ENCODE measurements at places on chromosomes 3 and 15.
A peak's percentile ranks its signal among the peaks of the same experiment; 100 is the strongest.

GRCh38 chr3:194577986-194578905 lies 55.0 kb downstream of the TMEM44 start:
- DNase-seq: no peak

- no peak for DNase-seq
Observed at GRCh38 chr3:29099775-29100174, 181.1 kb upstream of the RBMS3 start.

DNA sequence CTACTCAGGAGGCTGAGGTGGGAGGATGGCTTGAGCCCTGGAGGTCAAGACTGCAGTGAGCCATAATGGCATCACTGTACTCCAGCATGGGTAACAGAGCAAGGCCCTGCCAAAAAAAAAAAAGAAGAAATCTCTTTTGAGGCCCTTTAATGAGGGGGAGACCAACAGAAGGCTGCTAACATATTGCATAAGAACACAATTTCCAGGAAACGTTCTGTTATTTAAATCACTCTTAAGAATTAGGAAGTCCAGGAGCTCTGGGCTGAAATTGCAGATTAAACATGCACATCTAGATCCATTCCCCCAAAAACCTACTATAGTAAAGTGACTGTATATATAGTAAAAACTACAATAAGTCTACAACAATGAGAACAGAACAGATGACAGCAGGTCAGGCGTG lies 16.1 kb upstream of the BLM start:
- DNase-seq: no peak

GRCh38 chr3:133862161-133862560 lies 33.5 kb downstream of the RAB6B start:
- DNase-seq: no peak

DNA sequence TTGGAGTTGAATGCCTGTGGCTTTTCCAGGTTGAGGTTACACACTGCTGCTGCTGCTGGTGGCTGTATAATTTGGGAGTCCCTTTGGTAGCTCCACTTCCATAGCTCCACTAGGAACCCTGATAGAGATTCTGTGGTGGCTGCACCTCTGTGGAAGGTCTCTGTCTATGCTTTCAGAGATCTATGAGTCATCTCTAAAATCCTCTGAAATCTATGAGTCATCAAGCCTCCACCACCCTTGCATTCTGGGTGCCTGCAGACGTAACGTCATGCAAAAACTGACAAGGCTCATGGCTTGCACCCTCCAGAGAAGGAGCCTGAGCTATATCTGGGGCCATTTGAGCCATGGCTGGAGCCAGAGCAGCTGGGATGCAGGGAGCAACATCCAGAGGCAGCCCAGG lies 1037.0 kb upstream of the CFAP20DC start:
- DNase-seq: peak; percentile 55

GRCh38 chr3:32825601-32826375 lies 8.0 kb downstream of the TRIM71 start:
- DNase-seq: no peak

DNA sequence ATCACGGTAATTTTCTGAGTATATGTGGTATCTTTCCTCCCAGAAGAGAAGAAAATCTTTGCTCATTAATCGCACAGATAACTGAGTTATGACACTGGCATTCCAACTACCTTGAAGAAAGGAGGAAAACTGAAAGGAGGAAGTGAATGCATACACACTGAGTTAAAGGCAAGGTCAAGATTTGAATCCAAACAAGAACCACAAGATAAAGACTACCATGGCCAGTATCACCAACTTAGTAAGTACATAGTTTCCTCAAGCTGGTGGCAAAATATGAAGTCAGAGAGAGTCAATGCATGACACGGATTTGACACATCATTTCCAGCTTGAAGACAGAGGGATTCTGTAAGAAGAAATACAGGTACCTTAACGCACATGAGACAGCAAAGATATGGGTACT lies 287.5 kb downstream of the ULK4 start:
- no peak for DNase-seq

DNA sequence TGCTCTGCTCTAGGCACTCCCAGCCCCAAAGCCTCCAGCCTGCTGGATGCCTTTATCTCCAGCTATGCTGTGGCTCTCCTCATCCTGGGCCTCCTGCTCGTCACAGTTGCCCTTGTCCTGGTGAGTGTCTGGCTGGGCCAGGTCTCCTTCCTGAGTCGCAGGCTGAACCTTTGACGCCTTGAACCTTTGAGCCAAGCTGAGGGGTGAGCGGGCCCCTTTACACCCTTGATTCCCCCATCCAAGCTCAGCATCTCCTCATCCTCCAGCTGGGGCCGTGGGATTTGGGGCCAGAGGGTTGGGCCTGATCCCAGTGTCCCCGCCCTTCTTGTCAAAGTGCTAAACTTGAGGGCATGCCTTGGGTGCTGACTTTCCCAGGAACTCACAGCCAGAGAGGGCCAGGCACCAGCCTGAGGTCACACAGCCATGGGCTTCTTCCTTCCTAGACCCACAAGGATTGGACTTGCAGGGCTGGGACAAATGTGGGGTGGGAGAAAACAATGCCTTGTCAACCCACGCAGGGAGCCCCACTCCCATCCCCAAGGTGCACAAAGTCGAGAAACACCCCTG lies 137.0 kb downstream of the TBC1D2B start:
- no peak for DNase-seq

GRCh38 chr3:186414735-186415419 lies 52.8 kb upstream of the DGKG start:
- no peak for DNase-seq

DNA sequence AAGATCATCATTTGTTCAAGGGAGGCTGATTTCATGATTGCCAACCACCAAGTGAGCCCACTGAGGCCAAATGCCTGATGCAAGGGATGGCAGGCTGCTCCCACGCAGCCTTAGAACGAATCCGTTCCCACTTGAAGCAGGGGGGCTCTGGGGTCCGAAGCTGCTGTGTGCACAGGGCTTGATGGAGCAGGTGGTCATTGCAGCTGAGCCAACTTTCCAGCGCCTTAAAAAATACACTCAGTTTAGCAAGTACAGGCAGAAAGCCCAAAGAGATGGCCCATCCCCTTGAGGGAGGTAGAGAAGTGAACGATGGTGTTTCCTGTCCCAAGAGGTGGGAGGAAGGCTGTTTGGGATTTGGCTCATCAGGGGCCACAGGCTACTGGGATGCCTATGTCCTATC lies 16.7 kb downstream of the LIMD1 start:
- DNase-seq: no peak

DNA sequence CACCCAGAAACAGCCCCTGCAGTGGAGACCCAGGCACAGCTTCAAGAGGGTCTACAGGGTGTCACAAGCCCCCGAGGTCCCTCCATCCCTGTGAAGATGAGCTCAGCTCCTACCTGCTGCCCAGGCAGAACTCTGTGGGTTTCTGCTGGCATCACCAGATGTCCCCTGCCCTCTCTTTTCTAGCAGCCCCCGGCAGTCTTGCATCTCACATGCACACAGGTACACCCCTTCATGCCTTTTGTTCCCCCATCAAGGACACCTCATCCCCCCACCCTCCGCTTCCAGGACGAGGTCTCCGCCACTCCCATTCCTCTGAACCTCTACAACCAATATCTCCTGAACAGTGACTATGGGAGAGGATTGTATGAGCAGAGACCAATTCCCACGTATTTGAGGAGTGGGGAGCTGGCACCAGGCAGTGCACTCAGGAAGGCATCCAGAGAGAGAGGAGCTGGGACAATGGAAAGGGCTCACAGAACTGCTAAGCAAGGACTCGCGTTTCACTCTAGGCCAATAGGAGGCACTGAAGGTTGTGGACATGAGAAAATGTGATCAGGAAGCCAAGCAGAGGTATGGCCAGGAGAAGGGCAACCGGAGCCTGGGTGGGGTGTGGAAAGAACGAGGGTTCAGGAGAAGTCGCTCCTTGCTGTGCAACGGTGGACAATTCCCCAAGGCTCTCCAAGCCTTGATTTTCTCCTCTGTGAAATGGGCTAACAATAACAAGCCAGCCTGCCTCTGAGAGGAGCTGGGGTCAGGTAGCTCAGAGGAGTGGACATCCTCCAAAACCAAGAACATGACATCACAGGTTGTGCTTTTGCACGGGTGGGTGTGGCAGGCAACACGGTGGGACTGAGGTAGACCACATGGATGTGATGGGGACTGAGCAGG lies 115.2 kb downstream of the CHSY1 start:
- DNase-seq: no peak

GRCh38 chr15:90981681-90982080 lies 12.7 kb downstream of the PRC1 start:
- DNase-seq: no peak

DNA sequence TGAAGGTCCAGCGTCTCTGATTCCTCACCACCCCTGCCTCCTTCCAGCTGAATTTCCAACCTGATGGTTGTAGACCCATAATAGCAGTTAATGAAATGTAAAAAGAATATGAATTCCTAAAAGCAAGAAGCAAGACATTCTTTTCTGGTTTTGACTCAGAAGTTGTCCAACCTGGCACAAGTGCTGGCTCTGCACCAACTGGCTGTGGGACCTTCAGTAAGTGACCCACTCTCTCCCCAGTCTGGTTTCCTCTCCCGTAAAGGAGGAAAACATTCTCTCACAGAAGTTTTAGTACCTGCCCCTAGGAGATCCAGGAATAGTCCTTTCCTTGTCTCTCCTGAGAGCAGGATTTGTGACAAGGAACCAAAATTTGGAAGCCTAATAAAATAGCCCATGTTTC lies 236.9 kb upstream of the TRIM42 start:
- DNase-seq: no peak

DNA sequence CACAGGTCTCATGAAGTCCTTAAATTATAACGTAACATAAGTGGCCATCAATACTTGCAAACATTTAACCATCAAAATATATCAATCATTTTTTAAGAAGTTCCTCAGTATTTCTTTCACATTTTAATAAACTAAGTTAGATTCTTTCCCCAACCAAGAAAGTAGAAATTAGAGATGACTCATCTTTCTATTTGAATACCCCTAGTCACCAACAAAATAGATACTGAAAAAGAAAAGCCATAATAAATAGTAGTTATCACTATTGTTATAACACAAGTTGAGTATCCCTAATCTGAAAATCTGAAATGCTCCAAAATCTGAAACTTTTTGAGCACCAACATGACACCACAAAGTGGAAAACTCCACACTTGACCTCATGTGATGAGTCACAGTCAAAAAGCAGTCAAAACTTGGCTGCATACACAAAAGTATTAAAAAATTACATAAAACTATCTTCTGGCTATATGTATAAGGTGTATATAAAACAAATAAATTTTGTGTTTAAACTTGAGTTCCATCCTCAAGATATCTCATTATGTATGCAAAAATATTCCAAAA lies 3.7 kb downstream of the SHQ1 start:
- DNase-seq: no peak

DNA sequence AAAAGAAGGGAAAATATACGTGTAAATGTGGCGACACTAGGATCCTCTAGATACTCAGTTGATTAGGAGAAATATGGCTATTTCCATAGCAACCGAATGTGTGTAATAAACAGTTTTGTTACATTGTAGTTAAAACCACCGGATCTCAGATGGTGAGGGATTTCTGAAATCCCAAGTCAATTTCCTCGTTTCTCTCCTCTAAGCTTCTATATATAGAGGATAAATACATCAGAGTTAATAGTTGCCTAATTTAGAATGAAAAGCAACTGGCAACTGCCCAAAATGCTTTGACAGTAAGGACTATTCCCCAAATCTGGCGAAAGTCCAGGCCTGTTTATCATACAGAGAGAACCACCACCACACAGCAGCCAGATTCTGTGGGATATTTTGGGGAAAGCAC lies 112.6 kb downstream of the GABRB3 start:
- DNase-seq: no peak

- no peak for DNase-seq
Observed at GRCh38 chr3:194797555-194798250, 112.0 kb downstream of the FAM43A start.

- no peak for DNase-seq
Observed at GRCh38 chr3:154285221-154285620, 39.1 kb downstream of the DHX36 start.

- no peak for DNase-seq
Observed at GRCh38 chr3:195239121-195239520, 31.8 kb downstream of the XXYLT1 start.

DNA sequence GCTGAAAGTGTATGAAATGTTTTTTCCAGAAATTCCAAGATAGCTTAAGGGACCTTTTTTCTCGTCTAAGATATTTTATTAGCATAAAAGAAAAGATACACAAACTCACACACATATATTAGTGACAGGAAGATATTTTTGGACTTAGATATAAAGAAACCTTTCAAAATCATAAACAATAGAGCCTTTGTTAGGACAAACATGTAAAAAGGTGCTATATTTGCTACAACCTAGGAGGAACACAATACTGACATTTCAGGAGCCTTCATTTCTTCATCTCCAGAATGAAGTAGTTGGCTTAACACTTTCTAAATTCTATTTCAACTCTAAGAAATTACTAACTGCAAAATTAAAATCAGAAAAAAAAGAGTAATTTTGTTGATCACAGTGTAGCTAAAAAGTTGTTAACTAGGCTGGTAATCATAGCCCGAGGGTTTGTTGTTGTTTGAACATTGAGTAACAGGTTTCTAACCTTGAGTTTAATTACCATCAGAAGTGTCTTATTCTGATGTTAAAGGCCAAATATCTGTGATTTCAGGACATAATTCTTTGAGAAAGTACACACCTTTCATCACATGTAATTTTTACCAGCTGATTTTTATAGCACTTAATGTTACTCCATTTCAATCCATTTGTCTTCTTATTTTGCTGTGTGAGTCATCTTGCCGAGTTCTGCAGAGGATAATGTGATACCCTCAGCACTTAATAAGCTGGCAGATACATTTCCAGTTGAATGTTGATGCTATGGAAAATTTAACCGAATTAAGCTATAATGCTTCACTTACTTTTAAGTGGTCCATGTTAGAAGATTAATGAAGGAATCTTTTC lies 97.3 kb downstream of the MBNL1 start:
- no peak for DNase-seq

GRCh38 chr15:53811530-53811929 lies 52.1 kb upstream of the WDR72 start:
- DNase-seq: no peak

DNA sequence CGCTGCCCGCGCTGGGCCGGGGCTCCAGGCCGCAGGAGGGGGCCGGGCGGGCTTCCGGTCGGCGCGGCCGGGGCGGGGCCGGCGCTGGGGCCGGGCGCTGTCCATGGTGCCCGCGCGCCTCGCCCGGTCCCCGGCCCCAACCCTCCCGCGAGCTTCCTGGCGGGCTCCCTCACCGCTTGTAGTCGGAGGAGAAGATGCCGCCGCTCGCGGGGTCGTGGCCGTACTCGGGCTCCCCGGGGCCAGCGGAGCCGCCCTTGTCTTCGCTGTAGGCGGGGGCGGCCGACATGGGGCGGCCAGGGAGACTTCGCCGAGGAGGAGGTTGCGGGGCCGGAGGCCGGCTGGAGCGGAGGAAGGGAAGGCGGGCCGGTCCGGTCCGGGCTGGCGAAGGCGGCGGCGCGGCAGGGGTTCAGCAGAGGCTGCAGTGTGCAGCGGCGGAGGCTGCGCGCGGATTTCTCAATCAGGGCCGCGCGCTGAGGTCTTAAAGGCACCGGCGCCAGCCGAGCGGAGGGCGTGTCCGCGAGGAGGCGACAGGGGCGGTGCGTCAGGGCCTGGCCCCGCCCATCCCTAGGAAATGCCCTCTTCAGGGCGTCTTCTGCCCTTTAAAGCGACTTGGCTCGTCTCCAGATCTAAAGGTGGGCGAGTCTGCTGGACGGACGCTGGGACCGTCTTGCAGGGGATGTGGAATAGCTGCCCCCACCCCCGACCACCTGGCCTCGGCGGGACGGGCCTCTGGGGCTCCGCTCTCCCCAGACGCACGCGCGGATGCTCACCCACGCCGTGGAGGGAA lies at the start of gene AP3B2:
TSS of gene AP3B2 (minus strand) at position 455 of the 787 bp plus-strand sequence. CDS start at position 286, 169 bp downstream.
- peak; percentile 81 for DNase-seq

Data from activated naive CD4-positive, alpha-beta T cell treated with anti-CD3 and anti-CD28 coated beads, Interleukin-2, amount 10 ng/mL, durations not matched to agents 7 days and 5 days (primary cell).